Endothelial cell of umbilical vein (primary cell): ENCODE measurements at places on chromosomes 7 and 10. TPM values are rescaled to one million over a fixed set of nuclear protein-coding genes. Genes with fewer than 3 reads are reported as not detected.

Gene LAMB4
- total RNA-seq = 0.20 and 0.72 TPM in 2 replicates

Gene OR9A2
- not detected in 2 replicates for total RNA-seq

Gene OR6B1
- total RNA-seq = not detected in 2 replicates

Gene CCDC3
- 1.2 and 1.4 TPM in 2 replicates for total RNA-seq

Gene AKR1C8
- not detected in 2 replicates for total RNA-seq

Gene PLEKHA8
- total RNA-seq = 17.9 and 19.8 TPM in 2 replicates

Gene CDC123
- 97.3 and 106 TPM in 2 replicates for total RNA-seq

Gene TAS2R41
- total RNA-seq = not detected in 2 replicates

Gene UPK3B
- total RNA-seq = 0.77 and 0.97 TPM in 2 replicates

Gene WASHC2C
- 43.3 and 48.6 TPM in 2 replicates for total RNA-seq

Gene HIPK2
- total RNA-seq = 40.3 and 43.8 TPM in 2 replicates

Gene CYP3A5
- not detected in 2 replicates for total RNA-seq

Gene AS3MT
- 0.95 TPM in 1 of 2 replicates, not detected in the other for total RNA-seq

Gene ASNS
- 13.1 and 15.0 TPM in 2 replicates for total RNA-seq

- DNase-seq = no peak
These were observed 997.9 kb upstream of the POT1 start for GRCh38 chr7:125927556-125927955.

DNA sequence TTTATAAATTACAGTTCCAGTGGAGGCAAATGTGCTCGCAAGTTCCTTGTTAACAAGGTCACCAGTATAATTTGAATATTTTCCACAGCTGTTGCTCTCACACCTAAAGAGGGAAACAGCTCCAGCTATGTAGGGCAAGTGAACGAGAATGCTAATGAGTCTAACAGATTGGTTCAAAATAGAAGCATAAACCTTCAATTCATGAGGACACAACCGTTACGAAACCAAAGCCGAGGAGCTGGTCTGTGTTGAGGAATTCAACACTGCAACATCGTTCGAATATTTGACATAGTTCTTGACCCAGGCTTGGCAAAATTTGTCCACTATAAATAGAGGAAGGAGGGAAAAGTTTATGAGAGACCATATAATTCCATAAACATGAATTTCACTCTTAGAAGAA lies 161.3 kb downstream of the KLF6 start:
- DNase-seq = no peak

GRCh38 chr7:70116244-70116643 lies 518.0 kb downstream of the AUTS2 start:
- no peak for DNase-seq

DNA sequence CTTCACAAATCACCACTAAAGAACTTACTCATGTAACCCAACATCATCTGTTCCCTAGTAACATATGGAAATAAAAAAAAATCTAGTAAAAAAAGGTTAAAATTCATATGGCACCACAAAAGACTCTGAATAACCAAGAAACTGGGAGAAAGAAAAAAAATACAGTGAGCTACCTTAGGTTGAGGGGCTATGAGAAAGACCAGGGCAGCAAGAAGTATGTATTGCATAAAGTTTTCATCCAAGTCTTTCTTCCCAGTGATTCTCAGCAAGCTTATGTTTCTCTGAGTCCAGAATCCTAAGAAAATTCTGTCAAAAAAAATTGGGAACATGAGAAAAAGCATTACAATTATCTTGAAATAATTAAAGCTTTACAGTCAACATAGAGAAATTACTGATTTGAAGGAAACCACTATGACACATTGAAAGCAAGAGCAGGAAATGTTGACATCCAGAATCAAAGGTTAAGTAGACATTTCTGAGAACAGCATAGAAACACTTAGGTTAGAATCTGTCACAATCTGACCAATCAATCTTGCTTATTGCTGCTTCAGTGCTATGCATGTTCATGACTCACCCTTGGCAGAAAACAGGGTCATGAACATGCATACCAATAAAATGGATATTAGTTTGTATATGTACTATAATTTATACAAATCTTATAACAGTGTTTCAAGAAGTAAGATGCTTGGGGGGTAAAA lies 494.0 kb upstream of the POT1 start:
- DNase-seq = peak; percentile 94

- no peak for DNase-seq
These were observed 712 bp upstream of the CPVL start for GRCh38 chr7:29146888-29147609.

- DNase-seq = no peak
These were observed 125.9 kb upstream of the INSYN2A start for GRCh38 chr10:127322286-127322685.

DNA sequence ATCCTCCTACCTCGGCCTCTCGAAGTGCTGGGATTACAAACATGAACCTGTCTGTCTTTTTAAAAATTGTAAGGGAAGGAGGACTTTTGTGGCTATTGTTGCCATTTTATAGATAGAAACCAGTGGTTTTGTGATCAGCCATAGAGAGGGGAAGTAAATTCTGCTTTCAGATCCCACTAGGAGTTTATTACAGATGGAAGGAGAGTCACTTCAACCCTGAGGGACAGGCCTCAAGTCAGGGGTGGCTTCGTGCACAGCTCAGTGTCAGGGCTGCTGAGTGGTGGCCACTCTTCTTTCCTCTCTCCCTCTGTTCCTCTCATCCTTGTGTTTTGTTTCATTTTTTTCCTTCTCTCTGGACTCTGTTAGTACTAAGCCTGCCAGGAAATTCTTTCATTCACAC lies 60.8 kb downstream of the OGDH start:
- DNase-seq = no peak

DNA sequence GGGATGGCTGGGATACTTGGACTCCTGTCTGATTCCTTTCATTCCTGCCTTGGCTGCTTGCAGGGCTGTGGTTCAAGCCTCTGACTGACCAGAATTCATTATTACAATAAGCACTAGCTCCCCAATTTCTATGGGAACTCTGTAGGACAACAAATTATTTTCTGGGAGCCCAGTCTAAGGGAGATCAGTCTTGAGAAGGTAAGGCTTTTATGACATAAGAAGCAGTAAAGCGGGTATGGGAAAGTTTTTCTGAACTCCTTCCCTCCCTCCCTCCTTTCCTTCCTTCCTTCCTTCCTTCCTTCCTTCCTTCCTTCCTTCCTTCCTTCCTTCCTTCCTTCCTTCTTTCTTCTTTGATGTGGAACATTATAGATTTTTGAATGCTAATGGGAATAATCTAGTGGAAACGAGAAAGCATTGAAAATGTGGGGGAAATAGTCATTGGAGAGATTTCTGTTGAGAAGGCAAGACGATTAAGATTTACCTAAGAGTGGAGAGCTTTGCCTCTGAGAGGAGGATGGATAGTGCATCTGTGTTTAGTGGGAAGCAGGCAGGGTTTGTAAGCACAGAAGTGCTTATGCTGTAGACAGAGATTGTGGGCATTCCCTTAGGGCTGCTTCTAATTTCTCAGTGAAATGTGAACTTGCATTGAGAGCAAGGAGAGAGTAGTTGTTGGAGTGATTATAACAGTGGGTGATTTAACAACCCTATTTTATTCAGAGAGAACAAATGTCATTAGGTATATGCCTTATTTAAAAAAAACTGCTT lies 201.5 kb downstream of the DNAJB9 start:
- no peak for DNase-seq

DNA sequence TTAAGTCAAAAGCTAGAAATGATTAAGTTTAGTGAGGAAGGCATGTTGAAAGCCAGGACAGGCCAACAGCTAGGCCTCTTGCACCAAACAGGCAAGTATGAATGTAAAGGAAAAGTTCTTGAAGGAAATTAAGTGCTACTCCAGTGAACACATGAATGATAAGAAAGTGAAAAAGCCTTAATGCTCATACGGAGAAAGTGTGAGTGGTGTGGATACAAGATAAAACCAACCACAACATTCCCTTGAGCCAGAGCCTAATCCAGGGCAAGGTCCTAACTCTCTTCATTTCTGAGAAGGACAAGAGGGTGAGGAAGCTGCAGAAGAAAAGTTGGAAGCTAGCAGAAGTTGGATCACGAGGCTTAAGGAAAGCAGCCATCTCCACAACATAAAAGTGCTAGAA lies 53.0 kb downstream of the DNAJC1 start:
- no peak for DNase-seq

GRCh38 chr7:75565132-75565837 lies 73.2 kb downstream of the SPDYE5 start:
- DNase-seq = peak; percentile 96

GRCh38 chr10:35015843-35016408 lies 74.2 kb downstream of the CUL2 start:
- no peak for DNase-seq

GRCh38 chr7:101804088-101804963 lies 13.1 kb upstream of the CUX1 start:
- no peak for DNase-seq

DNA sequence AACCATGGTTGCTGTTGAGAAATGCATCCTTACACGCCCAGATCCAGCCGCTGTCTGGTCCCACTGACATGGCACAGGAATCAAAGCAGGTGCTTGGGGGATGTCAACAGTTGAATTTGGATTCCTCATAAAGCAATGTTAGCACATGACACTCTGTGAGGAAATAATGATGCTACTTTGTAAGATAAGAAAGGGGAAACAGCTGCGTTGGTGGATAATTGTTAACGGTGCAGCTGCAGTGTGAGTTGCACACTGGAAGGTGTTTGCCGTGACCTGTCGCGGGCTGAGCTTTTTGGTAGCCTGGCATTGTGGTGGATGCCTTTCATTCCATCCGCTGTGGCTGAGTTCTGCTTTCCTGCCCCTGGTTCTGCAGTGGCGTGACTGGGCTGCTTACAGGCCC lies 113.9 kb downstream of the MGMT start:
- no peak for DNase-seq

DNA sequence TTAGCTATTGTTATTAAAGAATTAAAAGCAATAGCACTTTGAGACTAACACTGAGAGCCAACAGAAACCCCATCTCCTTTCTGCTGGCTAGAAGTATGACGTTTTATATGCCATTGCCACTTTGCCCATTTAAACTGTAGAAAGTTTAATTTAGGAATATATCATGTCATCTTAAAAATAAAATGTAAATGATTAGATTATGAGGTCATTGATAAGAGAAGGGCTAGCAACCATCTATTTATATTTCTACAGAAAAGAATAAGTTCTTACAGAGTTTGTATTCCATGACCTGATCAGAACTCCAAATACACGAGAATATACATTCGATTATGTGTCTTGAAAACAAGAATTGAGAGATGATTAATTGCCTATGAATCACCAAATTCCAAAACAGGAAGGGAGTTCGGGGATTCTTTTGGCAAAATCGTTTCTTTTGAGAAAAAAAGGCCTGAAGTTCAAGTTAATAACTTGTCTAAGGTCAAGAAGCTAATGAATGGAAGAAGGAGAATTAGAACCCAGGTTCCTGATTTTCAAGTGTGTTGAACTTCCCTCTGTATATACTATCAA lies 227.0 kb downstream of the TRIL start:
- peak; percentile 39 for DNase-seq

DNA sequence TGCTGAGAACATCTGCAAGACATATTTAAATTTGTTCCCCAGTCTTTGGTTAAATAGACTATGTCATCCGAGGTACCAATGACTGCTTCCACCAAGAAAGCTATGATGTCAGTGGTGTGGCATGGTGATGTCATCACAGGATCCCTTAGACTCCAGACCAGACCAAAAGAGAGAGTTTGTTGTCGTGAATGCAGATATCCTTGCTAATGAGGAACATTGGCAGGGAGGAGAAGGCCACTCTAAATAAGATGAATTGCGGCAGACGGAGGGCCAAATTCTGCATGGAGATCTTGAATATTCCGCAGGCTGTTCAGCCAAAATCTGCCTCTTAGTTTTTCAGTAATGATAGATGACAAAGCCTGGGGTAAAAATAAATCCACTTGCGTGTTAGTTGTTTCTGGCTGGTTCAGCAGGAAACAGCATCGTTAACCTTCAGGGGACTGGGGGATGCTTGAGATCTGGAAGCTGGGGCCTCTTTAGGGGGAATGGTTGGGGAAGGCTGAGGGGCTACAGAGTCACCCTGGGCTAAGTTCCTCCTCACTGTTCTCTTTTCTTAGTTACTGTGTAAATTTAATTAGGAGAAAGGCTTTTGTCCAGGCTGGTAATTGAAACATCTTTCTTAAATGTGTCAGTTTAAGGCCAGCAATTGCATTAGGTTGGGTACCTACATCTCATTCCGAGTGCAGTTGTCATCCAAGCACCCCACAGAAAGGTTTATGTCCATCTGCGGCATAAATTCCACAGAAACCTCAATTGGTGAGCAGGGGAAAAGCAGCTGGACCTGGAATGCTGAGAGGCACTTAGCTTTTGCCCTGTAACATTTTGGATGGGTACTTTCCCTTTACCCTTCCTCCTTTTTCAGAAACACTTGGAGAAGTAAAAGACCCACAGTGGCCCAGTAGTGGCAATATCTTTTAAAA lies 11.6 kb upstream of the CAMK1D start:
- no peak for DNase-seq

DNA sequence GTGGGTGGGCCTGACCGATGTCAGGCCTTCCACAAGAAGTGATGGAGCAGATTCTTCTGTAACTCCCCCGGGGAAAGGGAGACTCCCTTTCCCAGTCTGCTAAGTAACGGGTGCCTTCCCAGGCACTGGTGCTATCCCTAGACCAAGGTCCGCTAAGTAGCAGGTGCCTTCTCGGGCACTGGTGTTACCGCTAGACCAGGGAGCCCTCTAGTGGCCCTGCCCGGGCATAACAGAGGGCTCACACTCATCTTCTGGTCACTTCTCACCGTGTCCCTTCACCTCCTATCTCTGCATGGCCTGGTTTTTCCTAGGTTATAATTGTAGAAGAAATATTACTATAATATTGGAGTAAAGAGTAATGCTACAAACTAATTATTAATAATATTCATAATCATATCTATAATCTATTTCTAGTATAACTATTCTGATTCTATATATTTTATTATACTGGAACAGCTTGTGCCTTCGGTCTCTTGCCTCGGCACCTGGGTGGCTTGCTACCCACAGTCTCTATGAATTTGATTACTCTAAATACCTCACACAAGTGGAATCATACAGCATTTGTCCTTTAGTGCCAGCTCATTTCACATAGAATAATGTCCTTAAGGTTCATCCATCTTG lies 1378.7 kb downstream of the XPNPEP1 start:
- peak; percentile 9 for DNase-seq

DNA sequence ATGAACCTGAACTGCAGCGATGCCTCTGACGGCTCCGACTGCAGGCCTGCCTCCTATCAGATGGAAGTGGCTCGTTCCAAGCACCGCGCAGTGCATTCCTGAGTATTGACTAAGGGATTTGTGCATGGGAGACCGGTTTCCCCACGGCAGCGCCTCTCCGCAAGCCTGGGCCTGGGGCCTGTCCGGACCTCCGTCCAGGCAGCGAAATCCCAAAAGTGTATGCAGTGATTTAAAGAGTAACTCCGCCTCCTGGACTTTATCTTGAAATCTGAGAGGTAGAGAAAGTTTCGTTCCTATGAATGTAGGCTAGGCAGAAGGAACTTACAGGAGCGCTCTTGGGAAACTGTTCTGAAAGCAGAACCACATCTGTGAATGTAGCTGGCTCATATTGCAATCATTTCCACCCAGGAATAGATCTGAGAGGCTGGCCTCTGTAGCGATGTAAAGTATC lies 106.2 kb upstream of the CELF2 start:
- DNase-seq = peak; percentile 40

DNA sequence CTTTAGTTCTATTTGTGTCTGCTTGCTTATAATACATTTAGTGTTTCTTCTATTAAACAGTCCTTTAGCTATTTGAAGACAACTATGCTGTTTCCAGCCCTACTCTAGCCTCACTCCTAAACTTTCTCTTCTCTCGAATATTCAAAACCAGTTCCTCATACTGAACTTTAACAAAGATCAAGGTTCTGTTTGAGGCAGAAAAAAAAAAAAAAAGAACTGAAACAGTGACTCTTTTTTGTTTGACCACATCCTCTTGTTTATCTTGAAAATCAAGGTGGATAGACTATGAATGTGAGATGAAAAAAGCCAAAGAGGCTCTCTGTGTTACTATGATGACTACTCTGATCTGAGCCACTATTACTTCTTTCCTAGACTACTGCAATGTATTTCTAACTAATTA lies 154.3 kb downstream of the ZNF365 start:
- DNase-seq = no peak

GRCh38 chr10:22849077-22849805 lies 78.6 kb upstream of the ARMC3 start:
- peak; percentile 85 for DNase-seq
